Activated gamma-delta T cell treated with anti-CD3 and anti-CD28 coated beads, Interleukin-2, amount 50 U/mL, for 16 hours (primary cell): ENCODE measurements at places on chromosomes 12 and 14.

DNA sequence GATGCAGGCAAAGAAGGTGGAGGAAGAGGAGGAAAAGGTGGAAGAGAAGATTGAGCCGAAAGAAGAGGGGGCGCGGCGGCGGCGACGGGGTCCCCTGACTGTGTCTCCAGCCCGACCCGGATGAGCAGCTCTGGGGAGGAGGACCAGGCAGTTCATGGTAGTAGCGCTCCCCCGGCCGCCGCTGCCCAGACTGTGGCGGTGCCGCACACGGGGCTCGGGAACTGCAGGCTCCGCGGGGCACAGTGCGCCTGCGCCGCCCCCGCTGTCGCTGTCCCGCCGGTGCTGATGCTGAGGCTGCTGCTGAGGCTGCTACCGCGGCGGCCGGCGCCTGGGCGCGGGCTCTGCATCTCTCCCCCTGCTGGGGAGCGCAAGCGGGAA is at the start of gene KCNH5:
TSS of gene KCNH5 (minus strand) at position 225 of the 378 bp plus-strand sequence. CDS start 272 bp downstream, outside the sequence.
- DNase-seq: no peak

DNA sequence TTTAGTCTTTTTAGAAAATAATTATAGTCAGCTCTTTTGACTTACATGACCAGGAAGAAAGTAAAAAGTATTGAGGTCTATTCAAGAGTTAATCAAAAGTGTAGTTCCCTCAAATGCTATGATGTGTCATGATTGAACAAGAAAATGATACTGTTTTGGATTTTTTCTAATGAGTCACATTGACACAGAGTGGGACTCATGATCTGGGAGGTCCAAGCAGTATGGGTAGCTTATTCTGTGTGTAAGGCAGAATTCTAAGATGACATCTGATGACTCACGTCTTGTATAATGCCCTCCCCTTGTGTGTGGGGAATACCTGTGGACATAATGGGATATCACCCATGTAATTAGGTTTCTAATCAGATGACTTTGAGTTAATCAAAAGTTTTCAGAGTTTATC is 178.1 kb upstream of the DDHD1 start:
- DNase-seq: no peak

DNA sequence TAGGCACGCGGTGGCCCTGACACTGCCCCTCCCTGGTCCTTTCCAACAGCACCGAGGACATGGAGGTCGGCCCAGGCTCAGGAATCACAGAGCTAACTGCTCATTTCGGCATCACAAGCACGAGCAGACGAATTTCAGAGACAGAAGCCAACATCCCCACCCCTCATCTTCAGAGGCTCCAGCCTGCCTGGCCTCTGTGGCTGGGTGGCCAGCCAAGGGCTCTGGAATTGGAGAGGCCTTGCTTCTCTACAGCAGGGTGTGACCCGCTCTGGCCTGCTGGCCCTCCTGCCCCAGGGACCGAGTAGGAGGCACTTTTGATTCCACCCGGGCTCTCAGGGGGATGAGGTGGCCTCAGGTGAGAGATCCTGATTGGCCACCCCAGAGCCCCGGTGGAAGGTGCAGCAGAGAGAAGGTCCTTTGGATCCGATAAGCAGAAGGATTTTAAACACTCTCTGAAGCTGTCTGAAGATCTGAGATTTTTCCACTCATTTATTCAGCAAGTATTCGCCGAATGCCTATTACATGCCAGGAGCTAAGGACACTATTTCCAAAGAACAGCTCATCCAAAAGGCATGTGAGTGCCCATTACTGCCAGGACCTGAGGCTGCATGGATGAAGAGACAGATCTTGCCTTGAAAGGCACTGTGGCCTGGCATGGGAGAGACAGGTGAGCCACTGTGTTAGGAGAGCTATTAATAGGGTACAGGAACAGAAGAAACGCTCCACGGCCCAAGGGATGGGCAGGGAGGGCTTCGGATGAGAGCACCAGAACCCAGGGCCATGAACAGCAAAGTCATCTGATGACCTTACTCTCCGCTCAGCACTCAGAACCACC is 10.2 kb downstream of the BAG5 start:
- DNase-seq: no peak

DNA sequence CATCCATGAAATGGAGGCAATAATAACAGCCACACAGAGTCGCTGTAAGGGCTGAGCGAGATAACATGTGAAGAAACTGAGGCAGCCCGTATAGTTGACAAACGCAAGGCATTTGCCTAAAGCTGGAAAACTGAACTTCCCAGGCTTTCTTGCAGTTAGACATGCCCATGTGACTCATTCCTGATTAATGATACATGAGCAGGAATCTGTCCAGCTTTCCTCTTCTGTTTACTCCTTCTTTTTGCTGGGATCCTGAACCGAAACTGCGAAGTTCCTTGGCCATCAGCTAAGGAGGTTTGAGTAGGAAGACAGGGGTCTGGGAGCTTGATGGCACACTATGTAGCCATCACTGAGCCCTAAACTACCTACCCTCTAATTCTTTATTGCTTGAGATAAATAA is 52.2 kb downstream of the ST8SIA1 start:
- DNase-seq: no peak
